ENCODE measurements at places on chromosomes 13 and 19.

GRCh38 chr13:95902741-95903140 lies 150.5 kb downstream of the UGGT2 start:
- no peak for DNase-seq

DNA sequence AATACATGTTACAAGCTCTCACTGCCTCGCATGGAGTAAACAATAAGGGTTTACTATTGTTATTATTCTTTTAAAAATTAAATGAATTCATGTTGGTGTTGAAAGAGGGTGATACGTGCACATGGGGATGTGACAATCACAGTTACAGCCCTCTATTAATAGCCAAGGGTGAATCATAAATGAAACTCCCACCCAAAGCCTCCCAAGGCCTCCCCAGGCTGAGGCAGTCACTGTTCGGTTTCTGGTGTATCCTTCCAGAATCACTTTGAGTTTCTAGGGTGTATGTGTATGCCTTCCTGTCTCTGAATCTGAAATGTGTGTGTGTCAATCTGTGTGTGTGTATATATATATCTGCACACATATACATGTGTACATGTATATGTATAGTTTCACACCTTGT lies 73.4 kb downstream of the AKAP11 start:
- no peak for DNase-seq

DNA sequence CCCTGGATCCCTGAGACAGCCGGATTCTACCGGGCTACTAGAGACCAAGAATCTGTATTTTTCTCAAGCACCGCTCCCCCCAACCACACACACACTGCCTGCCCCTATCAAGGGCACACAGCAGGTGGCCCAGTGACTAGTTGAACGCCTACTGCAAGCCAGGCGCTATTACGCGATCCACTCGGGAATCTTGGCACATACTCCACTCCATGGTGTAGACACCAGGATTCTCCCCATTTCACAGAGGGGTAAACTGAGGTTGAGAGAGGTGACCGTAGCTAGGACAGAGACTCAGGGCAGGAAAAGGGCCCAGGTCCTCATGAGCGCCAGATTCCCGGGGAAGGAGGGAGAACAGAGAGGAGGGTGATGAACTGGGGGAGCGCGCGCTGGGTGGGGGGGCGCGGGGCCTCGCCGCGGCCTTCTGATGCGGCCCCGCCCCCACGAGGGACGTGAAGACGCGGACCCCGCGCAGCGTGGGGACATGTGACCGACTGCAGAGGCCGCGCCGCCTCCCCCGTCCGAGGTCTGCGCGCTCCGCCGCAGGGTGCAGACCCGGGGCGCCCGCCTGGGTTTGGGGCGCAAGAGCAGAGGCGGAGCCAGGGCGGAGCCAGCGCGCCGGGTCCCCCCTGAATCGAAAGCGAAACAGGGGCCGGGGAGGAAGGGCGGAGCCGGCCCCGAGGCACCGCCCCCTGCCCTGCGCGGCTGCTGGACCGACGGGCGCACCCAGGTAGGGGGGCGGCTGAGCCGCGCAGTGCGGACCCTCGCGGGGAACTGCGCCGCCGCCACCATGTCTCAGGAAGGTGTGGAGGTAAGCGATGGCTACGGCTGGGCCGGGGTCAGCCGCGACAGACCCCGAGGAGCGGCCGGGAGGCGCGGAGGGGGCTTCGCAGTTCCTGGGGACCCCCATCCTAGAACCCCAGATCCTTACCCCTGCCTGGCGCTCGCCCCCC lies at the start of gene SHFL:
SHFL (plus strand) TSS at position 677 of the 950 bp plus-strand sequence; CDS start at position 788, 111 bp downstream.
- no peak for DNase-seq

DNA sequence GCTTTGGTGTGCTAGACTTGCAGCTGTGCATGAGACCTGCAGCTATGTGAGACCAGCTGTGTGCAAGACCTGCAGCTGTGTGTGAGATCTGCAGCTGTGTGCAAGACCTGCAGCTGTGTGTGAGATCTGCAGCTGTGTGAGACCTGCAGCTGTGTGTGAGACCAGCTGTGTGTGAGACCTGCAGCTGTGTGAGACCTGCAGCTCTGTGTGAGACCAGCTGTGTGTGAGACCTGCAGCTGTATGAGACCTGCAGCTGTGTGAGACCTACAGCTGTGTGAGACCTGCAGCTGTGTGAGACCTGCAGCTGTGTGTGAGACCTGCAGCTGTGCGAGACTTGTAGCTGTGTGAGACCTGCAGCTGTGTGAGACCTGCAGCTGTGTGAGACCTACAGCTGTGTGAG lies 6.7 kb upstream of the DCUN1D2 start:
- DNase-seq: no peak

GRCh38 chr19:10142701-10143375 lies 23.1 kb upstream of the EIF3G start:
- DNase-seq: no peak

- no peak for DNase-seq
Observed at GRCh38 chr13:99845161-99845874, 126.2 kb downstream of the ZIC5 start.

- DNase-seq: no peak
Observed at GRCh38 chr13:42114912-42115311, 66.5 kb downstream of the DGKH start.

DNA sequence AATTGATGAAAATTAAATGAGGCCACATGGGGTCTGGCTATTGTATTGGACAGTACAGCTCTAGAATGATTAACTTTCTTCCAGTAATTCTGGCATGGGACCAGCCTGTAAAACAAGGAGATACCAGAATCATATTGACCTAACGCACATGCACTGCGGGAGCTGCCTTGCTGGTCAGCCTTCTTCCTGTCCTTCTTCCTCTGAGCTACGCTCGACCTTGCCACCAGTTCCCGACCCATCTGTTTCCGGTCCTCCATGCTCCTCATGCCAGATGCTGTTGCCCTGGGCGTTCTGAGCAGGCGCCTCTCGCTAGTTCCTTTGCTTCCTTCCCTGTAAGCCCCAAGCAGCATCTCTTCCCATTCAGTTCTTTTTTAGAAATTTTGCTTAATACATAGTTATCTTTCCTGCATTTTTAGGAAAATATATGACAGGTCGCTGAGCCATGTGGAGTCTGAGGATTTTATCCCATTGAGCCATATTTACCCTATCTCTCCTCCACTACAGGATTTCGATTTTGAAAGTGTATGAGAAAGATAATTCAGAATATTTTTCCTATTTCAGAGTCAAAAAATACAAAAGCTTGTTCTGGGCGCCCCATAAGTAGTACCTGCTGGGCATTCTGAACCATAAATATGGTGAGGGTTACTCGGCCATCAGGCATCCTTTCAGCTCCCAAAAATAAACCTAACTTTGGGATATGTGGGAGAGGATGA lies 38.6 kb downstream of the TNFRSF19 start:
- no peak for DNase-seq

- DNase-seq: no peak
Observed at GRCh38 chr19:30857388-30857787, 485.2 kb downstream of the ZNF536 start.

GRCh38 chr19:48495396-48495795 lies 16.2 kb downstream of the LMTK3 start:
- no peak for DNase-seq

DNA sequence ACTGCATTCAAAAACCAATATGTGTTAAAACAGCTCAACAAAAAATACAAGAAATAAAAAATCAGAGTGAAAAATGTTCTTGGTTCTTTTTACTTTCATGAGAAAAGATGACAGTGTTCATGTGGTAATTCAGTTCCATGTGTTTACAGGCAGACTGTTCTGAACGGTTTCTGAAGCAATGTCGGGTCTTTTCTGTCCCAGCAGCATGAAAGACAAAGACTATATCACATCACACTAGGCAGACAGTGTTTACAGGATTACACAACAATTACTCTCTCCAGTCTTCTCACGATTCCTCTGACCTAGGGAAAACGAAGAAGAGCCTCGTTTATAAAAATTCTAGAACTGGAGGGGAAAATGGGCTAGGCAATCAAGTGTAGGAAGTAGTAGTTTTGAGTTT lies 83.4 kb downstream of the UBL3 start:
- DNase-seq: no peak

DNA sequence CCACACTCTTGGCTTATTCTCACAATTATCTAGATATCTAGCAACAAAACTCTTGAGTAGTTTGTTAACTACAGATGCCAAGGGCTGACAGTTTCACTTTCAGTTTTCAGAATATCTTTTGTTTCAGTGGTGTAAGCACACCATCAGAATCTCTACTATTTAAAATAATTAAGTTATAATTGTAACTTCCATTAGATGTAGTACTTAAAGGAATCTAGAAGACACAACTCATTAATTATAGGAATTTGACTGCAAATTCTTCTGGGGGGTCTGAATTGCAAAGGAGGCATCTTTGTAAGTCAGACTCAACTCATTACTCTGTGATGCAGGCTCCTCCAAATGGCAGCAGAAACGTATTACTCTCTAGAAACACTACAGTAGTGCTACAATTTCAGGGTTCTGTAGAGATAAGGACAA lies 44.9 kb upstream of the USPL1 start:
- no peak for DNase-seq

GRCh38 chr13:63351081-63351480 lies 1935.4 kb upstream of the PCDH20 start:
- DNase-seq: no peak

- DNase-seq: peak; percentile 4
Observed at GRCh38 chr13:50801087-50801931, 42.2 kb downstream of the DLEU7 start.

- DNase-seq: no peak
Observed at GRCh38 chr19:50475101-50475568, 1.2 kb upstream of the EMC10 start.

- no peak for DNase-seq
Observed at GRCh38 chr13:50126993-50127725, 111.9 kb downstream of the KCNRG start.

DNA sequence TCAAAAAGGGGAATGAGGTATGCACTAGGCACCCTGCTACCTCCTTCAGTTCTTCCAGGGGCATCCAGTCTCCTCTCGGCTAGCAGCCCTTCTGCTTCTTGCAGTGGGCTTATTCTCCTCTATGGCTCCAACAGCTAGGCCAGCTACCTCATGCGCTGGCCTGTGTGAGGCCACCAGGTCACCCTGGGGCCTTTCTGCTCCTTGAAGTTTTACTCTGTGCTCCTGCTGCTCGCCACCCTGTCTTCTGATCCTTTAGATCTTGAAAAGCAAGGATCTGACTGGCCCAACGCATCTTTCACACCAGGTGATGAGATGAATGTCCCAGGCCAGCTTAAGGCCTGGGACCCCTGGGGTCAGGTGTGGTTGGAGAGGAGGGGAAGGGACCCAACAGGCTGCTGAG lies 66.2 kb downstream of the RUBCNL start:
- no peak for DNase-seq

GRCh38 chr19:13016245-13016627 lies 21.0 kb downstream of the NFIX start:
- DNase-seq: no peak

- peak; percentile 43 for DNase-seq
Observed at GRCh38 chr13:30341815-30342570, 34.6 kb upstream of the KATNAL1 start.

GRCh38 chr13:46173656-46174055 lies 8.3 kb downstream of the LCP1 start:
- no peak for DNase-seq

GRCh38 chr13:40590112-40590862 lies 76.2 kb downstream of the FOXO1 start:
- no peak for DNase-seq

DNA sequence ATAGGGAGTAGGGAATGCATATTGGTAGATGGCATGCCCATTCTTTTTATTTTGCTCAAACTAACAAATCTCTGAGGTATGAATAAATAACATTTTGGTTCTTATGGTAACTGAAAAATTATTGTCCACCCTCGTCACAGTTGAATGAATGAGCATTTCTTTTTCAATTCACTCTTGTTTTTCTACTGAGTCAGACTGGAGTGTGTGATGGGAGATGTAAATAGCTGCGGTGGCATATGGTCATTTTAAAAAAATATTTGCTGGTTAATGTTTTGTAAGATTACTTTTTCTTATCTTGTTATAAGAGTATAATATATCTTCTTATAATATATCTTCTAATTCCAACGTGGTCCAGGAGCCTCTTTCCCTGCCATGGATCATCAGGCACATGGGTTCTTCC lies 586.5 kb downstream of the SLITRK5 start:
- no peak for DNase-seq

DNA sequence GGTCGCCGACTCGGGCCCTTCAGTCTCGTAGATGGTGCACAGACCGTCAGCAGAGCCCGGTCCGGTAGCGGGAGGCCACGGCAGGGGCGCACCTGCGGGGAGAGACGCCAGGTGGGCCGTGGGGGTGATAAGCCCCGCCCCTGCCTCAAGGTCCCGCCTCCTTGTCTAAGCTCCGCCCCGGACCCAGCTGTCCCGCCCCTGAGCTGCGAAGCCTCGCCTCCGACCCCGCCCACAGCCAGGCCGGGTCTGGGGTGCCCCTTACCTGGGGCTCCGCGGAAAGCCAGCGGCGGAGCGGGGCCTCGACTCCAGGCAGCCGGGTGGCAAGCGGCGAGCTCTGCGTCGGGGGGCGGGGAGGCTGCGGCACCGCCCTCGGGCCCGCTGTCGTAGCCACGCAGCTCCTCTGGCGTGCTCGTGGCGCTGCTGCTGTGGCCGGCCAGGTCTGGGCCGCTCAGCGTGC lies 4.7 kb downstream of the PRR36 start:
- no peak for DNase-seq

GRCh38 chr19:35225951-35226350 lies 2.6 kb downstream of the FAM187B start:
- no peak for DNase-seq

- peak; percentile 38 for DNase-seq
Observed at GRCh38 chr19:17390665-17391370, 3.2 kb downstream of the CCDC194 start.

- peak; percentile 33 for DNase-seq
Observed at GRCh38 chr19:47598407-47599349, 10.3 kb upstream of the BICRA start.

DNA sequence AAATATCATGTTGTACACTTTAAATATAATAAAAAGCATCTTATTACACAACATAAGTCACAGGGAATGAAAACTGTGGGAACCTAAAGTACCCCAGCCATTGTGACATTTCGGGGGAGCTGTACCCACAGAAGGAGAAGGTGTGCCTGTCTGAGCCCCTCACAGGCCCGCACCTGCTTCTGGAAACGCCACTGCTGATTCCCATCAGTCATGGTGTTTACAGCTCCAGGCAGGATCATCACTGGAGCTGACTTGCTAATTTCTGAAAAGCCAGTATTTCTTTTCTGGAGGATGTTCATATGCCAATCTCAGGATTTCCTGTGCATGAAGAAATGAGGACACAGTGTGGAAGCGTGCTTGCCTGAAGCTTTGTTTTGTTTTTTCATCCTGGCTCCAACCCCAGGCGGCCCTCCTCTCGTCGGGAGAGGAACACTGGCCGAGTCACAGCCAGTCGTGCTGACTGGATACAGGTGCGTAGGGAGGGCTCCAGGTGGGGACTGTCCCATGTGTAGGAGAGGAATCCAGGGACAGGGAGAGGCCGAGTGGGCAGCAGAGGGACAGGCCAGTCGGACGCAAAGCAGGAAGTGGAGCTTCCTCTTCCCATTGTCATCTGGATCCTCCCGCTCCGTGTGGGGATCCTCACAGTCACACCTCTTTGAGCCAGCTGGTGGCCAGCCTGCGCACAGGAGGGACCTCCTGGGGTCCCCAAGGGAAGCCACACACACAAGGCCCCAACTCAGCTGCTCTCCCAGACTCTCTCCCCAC lies 4.2 kb upstream of the ATP12A start:
- no peak for DNase-seq

All from GOT3 (cell line).